ENCODE measurements at places on chromosomes 6 and 20.

- no peak for DNase-seq
Observed at GRCh38 chr6:93059911-93060310, 359.4 kb downstream of the EPHA7 start.

- no peak for DNase-seq
Observed at GRCh38 chr6:38587766-38588362, 51.9 kb downstream of the BTBD9 start.

- no peak for DNase-seq
Observed at GRCh38 chr6:56073315-56073714, 174.1 kb downstream of the COL21A1 start.

DNA sequence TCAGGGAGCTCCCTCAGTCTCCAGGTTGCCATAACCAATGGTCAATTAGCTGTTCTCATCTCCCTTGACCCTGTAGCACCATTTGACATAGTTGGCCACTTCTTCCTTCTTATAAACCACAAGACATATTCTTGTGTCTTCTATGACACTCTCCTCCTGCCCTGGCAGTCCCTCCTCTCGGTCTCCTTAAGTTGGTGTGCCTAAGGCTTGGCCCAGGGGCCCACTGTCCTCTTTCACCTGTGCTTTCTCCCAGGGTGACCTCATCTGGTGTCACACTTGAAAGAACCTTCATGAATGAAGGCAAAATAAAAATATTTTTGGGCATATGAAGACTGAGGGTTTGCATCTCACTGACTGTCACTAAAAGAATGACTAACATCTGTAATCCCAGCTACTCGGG is 9.7 kb upstream of the ADGRF5 start:
- DNase-seq = no peak

DNA sequence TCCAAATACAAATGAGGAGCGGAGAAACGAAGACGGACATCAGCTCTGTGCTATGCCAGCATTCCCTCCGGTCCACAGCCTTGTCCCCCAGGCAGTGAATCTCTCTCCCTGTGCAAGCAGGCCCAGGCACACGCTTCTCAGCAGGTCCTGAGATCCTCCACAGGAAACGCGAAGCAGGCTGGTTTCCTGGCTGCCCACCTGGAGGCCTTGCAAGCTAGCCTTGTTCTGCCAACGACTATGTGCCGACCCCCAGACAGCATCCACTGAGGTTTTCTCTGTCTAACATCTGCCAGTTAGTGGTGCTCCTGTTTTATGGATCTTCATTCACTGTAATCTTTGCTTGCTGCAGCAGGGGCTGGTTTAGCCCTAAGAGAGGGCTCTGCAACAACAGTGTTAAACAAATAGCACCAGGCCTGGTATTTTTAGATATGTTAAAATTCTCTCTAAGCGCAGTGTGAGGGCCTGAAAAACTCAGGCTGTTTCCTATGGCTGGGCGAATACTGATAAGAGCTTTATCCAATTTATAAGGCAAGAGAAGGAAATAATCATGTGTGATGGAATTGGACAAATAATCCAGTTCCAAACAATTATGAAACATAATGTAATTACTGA is 386.0 kb upstream of the ARID1B start:
- no peak for DNase-seq

DNA sequence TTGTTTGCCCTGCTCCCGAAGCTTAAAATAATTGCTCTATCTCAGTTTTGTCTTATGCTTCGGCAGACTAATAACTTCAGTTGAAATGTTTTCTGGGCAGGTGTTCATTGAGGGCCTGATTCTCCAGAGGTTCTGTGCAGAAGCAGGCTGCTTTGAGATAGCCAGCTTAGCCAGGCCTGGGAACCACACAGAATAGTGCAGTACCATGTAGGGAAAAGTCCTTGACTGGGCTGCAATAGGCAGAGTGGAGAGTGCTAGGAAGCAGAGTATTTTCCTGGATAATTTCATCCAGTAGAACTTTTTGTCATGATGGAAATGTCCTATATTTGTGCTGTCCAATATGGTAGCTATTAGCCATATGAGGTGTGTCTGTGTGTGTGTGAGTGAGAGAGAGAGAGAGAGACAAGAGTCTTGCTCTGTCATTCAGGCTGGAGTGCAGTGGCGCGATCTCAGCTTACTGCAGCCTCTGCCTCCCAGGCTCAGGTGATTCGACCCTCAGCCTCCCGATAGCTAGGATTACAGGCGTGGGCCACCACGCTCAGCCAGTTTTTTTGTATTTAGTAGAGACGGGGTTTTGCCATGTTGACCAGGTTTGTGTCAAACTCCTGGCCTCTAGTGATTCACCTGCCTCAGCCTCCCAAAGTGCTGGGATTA is 15.9 kb downstream of the TOP1 start:
- no peak for DNase-seq

DNA sequence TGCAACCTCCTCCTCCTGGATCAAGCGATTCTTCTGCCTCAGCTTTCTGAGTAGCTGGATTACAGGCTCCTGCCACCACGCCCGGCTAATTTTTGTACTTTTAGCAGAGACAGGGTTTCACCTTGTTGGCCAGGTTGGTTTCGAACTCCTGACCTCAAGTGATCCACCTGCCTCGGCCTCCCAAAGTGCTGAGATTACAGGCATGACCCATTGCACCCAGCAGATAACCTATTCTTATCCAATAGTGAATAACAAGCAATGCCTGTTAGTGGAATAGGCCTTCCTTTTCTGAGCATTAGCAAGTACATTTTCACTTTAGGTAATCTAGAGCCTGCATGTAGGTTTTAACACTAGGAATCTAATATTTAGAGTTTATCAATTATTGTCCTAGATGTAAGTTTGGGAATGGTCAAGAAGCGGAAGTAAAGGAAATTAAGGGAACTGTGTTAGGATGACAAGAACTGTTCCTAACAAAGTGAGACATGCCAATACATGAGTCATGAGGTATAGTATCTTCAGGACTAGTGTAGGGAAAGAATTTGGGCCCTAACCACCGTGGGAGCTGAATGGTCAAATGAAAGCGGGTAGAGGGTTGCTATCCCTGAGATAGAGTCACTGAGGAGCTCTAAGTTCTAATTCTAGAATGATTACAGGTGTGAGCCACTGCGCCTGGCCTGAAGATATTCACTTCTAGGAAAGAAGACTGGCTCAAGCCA is 15.0 kb downstream of the BLTP3A start:
- DNase-seq = no peak

- DNase-seq = no peak
Observed at GRCh38 chr6:123805921-123806320, 2.3 kb downstream of the NKAIN2 start.
